Activated CD4-positive, alpha-beta T cell treated with anti-CD3 and anti-CD28 coated beads for 48 hours (primary cell): ENCODE measurements at places on chromosomes 11 and 22.
A peak's percentile ranks its signal among the peaks of the same experiment; 100 is the strongest.

- DNase-seq, result no peak
Observed at GRCh38 chr11:120832481-120833238, 191.2 kb upstream of the TBCEL start.

DNA sequence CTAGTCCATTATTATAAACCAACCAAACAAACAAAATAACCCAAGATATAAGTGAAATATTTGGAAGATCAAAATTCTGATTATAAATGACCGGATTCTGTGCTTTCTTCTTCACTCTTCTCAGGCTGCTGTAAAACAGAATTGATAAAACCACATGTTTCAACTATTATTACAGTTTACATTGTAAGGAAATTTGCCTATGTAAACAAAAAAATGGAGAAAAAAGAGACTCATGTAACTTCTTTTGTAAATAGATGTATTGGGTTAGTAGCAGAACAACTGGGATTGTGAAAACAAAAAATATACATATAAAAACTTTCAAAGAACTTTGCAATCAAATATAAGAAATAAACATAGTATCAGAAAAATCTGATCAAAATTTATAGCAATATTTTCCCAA lies 295.2 kb upstream of the CCDC179 start:
- no peak for DNase-seq

GRCh38 chr11:35750315-35750714 lies 87.7 kb downstream of the TRIM44 start:
- no peak for DNase-seq

- no peak for DNase-seq
Observed at GRCh38 chr11:45677770-45678512, 12.5 kb upstream of the CHST1 start.

DNA sequence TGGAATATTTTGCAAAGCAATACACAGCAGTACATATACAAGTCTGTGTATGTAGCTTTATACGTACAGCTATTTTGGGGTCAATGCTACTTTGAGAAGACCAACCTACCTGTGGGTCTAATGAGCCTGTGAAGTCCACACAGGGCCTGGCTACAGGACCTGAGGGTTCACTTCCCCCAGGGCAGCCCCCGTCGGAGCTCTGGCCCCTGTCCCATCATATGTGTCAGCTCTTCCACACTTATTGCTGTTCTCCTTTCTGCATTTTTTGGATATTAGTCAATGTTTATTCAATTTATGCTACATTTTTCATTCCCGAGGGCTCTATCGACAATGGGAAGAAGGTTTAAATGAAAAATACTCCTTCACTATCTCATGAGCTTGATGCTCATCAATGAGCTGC lies 1473.6 kb downstream of the BRD1 start:
- no peak for DNase-seq

GRCh38 chr11:89182773-89183518 lies 5.3 kb downstream of the TYR start:
- no peak for DNase-seq

DNA sequence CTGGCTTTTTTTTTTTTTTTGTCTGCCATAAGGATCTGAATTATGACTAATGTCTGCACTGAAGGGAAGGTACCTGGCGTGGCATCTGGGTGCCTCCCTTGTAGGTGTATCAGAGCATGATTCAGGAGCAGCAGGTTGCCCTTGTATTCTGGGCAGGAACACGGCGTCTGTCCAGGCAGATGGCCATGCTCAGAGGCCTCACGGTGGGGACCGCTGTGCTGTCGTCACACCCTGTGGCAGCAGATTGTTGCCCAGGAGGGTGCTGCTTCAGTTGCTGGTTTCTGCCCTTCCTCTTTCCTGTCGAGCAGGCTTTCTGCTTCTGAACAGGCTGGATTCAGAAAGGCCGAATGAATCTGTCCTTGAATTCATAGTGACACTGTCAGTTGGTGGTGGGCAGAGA lies 11.0 kb downstream of the ZNRF3 start:
- DNase-seq, result no peak

DNA sequence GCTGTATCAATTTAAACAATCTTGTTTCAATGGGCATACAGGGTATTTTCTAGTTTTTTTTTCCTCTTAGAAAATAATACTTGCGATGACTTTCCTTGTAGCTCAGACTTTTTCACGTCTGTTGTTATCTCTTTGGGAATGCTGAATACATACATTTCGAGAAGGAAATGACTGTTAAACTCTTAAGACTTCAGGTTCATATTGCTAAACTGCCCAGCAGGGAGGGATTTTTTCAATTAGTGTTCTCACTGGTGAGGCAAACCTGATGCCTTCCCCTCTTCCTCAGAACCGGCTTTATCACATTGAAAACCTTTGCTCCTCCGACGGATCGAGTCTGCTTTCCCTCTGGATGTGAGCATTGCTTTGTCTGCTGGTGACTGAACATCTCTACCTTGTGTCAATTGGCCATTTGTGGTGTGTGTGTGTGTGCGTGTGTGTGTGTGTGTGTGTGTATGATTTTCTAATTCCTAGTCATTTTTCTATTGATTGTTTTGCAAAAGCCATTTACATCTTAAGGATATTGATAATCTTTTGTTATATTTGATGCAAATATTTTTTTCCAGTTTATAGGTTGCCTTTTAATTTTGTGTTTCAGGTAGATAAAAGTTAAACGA lies 6.6 kb downstream of the NEAT1 start:
- DNase-seq, result peak; percentile 33

DNA sequence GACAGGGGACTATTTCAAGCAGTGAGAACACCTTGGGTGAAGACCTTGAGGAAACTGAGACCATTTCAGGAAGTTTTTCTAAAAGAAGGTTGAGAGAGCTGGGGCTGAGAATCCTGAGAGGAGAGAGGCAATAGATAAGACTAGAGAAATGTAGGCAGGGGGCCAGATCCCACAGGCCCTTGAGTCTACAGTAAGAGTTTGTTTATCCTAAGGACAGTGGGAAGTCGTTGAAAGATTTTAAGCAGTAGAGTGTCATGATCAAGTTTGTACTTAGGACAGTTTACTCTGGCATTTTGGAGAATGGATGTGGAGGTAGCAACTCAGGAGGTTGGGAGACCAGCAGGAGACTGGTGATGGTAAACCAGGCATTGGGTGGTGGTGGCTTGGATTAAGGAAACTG lies 17.1 kb downstream of the HSD17B12 start:
- DNase-seq, result no peak

GRCh38 chr11:33694346-33695050 lies 6.1 kb downstream of the C11orf91 start:
- no peak for DNase-seq

DNA sequence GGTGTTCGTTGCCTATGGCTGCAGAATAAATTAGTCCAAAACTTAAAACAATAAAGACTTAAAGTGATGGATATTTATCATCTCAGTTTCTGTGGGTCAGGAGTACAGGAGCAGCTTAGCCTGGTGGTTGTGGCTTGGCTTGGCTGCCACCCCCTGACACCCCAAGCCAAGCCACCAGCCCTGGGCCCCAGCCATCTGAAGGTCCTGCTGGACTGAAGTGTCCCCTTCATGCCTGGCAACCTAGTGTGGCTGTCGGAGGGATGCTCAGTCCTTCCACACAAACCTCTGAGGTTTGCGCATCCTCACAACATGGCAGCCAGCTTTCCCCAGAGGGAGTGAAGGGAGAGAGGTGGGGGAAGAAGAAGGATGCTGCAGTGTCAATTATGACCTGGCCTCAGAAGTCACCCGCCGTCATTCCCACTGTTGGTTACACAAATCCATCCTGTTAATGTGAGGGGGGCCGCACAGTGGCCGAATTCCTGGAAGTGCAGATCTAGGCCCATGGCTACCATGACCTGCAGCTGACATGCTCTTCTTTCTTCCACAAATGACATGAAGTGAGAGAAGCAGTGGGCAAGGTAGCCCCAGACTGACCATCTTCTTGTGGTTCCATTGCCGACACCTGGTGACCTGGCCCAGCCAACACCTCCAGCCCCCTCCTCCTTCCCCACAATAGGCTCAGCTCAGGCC lies 31.1 kb downstream of the IGF2 start:
- DNase-seq, result no peak

DNA sequence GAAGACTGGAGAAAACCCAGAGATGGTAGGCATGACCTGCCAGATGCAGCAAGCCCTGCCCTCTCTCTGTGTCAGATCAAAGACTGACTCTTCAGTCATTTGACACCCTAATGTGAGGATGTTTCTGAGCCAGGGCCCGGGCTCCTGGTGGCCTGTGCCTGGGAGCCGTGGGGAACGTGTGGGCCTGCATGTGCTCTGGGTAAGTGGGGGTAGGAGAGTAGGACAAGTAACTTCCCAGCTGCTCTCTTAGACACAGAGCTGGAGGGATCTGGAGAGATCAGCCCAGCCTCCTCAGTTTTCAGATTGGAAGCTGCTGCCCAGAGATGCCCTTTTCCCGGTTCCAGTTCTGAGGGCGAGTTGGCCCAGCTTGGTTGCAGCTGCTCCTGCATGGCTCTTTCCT lies 110.8 kb downstream of the TEAD1 start:
- DNase-seq, result no peak

DNA sequence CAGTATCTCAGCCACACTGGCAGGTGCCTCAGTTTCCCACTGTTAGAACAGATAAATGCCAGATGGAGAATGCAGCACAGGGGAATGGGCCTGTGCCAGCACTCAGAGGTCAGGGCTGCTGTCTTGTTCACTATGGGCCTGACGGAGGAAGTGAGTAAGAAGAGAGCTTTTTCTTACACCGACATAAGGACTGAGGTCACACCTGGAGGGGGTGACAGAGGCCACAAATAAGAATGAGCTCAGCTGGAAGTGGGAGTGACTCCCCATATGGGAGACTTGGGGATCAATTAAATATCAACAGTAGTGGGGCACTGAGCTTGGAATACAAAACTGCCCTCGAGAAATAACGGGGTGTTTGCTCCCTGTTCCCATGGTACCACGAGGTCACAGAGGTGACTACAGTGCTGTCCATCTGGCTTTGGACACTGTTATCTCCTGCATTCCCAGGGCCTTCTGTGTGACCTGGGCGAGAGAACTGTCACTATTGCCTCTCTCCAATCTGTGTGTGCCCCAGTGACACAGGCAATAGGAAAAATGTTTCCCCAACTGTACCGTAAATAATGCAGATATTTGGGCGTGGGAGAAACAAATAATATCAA lies 94.1 kb upstream of the NNMT start:
- no peak for DNase-seq

GRCh38 chr22:20440637-20441591 lies 3.3 kb upstream of the SCARF2 start:
- DNase-seq, result no peak

DNA sequence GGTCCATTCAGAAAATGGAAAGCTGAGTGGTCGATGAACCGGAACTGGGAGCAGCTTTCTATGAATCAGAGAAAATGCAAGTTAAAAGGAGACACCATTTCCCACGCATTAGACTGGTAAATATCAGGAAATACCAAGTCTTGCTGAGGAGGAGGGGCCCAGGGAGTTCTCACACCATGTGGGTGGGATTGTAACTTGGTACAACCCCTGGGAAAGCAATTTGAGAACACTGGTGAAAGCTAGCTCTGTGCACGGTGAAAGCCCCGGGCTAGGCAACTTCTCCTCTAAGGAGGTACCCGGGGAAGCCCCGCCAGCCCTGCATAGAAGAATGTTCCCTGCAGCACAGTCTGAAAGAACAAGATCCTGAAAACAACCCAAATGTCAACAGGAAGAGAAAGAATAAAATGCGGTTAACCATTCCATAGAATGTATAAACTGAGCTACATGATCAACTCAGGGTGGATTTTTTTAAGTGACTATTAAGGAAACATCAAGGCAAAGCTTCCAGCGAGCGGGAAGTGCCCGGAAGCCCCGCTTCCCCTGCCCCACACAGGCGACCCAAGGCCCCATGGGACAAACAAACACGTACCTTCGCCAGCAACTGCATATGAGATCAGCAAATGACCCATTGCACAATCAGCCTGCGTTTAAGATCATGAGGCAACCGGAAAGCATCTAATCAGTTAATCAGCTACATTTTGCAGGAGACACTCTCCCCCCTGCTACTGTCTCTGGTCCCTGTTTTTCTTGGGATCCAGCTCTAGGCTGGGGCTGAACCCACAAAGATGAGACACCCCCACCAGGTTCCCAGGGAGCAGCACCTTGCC lies 11.3 kb downstream of the SHANK2 start:
- no peak for DNase-seq

DNA sequence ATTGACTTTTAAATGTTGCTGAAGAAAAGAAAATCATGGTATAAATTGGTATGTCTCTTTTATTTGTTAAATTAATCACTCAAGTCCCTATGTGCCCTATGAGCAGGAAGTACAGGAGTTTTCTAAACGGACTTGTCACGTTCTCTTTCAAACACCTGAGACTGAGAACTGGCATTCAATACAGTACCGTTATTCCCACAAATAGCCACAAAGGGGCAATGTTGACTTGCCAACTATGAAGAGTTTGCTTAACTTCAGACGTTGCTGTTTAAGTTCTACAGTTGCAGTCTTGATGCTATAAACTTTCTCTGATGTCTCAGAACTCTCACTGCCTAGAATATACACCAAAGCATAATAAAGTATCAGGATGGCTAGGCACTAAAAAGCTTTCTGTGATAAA lies 7.6 kb downstream of the OR56A1 start:
- DNase-seq, result no peak

DNA sequence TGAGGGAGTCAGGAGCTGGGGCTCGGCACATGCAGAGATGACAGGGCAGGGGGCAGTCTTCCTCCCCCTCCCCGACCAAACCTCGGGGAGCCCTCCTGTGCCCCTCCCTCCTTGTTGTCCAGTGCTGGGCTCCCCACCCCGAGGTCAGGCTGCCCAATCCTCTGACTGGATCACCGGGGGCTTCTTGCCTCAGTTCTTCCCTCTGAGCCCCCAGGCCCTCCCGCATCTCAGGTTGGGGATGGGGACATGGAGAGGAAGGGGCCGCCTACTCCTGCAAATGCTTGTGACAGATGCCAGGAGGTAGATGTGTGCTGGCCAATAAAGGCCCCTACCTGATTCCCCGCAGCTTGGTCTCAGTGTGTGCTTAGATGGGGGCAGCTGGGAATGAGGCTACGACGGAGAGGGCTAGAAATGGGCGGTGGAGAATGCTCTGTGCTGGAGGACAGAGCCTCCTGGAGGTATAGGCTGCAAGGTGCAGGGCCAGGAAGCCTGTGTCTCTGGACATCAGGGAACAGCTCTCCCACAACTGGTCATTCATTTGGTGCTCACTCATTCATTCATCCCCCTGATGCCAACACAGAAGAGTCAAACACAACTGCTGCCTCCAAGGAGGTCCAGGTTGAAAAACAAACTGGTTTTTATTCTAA lies 8.4 kb downstream of the RHBDD3 start:
- DNase-seq, result no peak

DNA sequence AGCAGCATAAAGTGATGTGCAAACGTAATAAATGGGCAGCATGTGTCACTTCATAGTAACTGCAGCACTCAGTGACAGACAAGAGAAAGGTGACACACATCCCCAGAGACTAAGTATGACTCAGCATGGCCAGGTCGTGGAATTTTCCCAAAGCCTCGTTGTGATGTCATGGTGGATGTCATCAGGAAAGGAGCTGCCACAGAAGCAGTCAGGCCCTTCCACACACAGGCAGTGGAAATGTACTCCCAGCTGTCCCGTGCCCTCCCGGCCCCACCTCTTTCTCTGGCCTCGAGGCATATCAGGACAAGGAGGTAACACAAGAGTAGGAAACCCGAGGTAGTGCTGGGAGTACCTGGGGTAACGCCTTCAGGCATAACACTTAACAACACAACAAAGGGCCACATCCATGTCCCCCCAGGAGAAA lies 8.1 kb downstream of the PC start:
- DNase-seq, result peak; percentile 60

GRCh38 chr11:90120191-90120590 lies 14.3 kb upstream of the NAALAD2 start:
- no peak for DNase-seq
